ENCODE measurements at places on chromosomes 3 and 15. TPM values are rescaled to one million over a fixed set of nuclear protein-coding genes. Genes with fewer than 3 reads are reported as not detected.

DNA sequence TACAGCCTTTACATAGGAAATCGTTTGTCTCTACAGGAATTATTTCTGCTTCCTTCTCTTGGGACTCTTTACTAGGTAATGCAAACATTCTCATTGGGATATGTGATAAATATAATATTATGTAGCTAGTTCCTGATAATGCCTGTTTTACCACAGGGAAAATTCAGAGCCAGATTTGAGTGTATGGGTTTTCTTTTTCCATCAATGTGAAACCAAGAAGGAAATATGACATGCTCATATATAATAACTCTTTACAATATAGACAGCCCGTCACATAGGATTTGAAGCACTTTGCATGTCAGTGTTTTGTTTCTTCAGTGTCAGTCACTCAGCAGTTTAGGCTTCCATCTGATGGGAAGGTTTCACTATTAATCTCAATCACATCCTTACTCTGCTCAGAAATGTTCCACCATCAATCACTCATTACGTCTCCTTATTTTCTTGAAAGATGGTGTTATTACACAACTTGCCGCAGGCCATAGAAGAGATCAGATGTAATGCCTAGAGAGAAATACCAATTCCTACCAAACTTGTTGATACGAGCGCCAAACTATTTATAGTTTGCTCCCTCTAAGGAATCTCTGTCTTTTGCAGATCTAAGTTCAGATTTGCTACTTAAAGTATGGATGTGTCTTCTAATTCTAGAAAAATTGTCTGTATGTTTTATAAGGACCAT is 314.8 kb downstream of the DIPK2A start:
- DNase-seq, result no peak

- DNase-seq, result no peak
These were observed 647.1 kb downstream of the NTRK3 start for GRCh38 chr15:87609474-87609873.

DNA sequence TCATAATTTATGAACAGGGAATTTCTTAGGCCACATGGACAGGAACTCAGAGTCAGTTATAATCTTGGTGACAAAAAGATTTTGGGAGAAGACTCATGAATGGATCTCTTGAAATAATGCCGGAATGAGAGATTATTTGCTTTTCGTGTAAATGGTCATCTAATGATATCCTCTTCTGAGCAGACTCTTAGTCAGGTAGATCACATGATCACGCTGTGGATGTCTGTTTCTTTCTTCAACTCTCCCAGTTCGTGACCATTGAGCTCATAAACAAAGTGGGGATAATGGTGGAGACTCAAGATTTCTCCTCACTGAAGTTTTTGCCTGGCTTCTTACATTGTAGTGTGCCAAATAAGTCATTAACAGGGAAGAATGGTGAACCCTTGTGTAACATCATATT is 133.1 kb upstream of the CBLB start:
- DNase-seq, result no peak

DNA sequence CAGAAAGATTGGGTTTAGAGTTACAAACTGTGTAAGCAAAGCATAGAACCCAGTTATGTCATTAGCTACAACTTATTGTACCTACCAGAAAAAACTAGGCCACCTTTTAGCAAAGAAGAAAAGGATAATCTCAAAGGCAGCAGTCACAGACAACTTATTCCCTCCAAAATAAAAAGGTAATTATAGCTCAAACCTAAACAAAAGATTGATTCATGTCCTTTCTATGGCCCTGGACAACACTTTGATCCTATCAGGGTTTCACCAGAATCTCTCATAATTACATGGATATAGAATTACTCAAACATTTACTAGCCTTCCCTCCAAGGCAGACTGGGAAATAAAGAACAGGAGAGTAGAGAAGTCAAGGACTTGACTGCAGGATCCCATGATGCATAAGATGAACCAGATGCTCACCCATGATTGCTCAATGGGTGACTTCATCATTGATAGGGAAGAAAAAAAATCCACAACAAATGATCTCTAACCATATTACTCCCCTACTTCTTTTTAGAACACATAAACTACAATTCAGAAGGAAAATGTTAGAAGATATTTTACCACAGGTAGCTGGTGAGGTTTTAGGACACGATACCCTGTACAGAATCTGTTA is 17.4 kb downstream of the DET1 start:
- no peak for DNase-seq

DNA sequence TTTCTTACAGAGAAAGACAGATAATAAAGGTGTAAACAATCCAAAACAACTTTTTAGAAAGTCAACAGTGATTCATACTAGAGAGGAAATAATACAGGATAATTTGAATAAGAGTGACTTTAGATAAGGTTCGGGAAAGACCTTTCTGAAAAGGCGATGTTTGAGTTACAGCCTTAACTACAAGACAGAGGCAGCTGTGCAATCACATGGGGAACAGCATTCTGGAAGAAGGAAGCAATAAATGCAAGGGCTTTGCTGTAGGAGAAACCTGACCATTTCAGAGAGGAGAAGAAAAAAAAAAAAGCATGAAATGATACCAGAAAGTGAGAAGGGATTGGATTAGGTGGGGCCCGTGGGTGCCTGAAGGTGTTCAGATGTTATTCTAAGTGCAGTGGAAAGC is 200.6 kb upstream of the ATP11B start:
- no peak for DNase-seq

DNA sequence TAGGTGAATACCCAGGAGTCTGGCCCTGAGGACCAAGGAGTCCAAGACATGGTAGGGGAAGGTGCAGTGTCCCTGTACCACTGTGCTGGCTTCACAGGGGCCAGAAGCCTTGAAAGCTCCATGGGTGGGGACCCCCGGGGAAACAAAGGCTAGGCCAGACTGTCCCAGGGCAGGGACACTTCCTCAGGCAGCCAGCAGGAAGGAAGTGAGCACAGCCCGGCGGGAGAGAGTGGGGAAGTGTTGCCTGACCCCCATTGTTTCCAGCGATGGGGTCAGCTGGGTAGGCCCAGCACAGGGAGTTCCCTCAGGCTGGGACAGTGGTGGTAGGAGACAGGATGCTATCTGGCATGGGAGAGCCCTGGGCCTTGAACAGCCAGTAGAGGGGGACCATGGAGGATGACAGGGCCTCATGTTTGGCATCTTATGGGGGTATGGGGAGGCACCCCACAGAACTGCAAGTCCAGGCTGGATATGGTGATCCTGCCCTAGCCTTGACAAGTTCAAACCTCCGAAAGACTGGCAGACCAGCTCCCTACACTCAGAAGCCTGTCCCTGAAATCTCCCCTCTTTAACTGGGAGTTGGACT is 1.2 kb upstream of the HYAL2 start:
- DNase-seq, result no peak

The PYDC2 gene
- not detected for total RNA-seq

The TRIM69 gene
- 18.1 TPM for total RNA-seq

The LRRC58 gene
- total RNA-seq, result 26.2 TPM

The AADAC gene
- total RNA-seq, result 0.93 TPM

- no peak for DNase-seq
These were observed 41.3 kb downstream of the GLDN start for GRCh38 chr15:51382787-51383186.

The TTC23 gene
- total RNA-seq, result 18.7 TPM

The ABHD5 gene
- total RNA-seq, result 215 TPM

DNA sequence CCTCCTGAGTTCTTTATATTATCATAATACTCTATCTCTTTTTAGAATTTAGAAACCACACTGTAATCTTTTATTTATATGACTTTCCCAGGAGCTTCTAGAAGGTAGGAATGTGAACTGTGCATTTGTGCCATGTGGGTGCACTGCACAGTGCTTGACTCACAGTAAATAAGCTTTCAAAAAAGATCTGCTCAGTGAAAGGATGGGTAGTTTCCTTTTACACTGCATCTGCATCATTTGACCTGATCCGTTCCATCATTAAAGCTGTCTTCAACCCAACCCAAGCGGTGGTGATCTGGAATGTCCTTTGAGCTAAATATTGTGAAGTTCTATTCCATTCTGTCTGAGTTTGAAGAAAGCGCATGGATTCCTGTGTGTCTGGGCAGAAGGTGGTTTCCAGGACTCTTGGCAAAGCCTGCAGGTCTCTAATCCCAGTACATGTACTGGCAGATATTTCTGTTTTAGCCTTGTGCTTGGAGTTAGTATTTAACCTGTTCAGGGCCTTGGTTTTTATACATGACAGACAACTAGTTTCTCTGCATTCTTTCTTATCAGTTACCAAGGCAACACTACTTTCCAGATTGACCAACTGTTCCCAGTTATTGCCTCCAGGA is 96.7 kb downstream of the DHX30 start:
- no peak for DNase-seq

DNA sequence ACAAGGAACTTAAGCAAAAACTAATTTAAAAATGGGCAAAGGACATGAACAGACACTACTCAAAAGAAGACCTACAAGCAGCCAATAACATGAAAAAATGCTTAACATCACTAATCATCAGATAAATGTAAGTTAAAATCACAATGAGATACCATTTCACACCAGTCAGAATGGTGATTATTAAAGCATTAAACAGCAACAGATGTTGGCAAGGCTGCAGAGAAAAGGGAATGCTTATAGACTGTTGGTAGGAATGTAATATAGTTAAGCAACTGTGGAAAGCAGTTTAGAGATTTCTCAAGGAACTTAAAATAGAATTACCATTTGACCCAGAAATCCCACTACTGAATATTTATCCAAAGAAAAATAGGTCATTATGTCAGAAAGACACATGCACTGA is 482.2 kb downstream of the SQOR start:
- DNase-seq, result no peak

The NCEH1 gene
- total RNA-seq, result 17.8 TPM

- DNase-seq, result no peak
These were observed 203.9 kb downstream of the NR1D2 start for GRCh38 chr3:24149032-24149431.

- DNase-seq, result no peak
These were observed 420.8 kb upstream of the DPH6 start for GRCh38 chr15:35966781-35967180.

DNA sequence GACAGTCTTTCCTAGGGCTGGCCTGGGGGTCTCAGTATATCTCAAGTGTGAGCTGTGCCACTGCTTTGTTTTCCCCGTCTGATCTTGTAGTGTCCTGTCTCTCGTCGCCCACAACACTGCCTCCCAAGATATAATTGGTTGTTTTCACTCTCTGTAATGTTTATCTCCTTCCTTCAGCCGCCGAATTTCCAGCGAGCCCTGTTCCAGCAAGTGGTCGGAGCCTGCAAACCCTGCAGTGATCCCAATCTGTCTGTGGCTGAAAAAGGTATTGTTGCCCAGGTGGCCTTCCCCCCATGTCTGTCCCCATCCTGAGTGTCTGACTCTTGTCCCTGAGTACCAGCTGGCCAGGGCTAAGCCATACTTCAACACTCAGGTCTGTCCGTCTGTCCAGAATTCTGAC is 9.5 kb upstream of the MANF start:
- no peak for DNase-seq

DNA sequence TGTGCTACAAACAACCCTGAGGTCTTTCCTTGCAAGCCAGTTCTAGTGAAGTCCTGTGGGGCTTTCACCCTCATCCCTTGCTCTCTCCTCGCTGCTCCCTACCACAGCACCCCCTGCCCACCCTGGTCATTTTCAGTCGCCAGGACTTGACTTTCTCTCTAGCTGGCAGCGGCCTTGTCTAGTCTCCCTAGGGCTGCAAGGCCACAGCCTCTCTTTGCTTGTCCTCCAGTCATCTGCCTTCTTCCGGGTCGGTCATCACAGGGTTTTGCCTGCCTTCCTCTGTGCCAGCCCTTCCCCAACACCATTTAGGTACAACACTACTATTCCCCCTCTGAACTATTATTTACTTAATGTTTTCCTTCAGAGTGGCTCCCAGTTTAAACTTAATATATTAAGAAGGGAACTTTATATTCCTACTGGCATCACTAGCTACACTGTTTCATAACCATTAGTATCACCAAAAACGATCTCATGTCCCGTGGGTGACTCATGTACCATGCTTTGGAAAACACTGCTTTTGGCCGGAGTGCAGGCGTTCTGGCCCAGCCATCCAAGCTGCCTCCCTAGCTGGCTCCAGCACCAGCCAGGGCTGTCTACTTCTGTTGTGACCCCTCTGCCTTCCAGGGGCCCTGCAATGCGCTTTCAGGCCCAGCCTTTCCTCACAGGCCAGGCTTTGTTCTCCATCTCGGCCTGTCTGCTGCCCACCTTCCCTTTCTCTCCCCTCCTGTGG is 21.4 kb downstream of the FAH start:
- no peak for DNase-seq

DNA sequence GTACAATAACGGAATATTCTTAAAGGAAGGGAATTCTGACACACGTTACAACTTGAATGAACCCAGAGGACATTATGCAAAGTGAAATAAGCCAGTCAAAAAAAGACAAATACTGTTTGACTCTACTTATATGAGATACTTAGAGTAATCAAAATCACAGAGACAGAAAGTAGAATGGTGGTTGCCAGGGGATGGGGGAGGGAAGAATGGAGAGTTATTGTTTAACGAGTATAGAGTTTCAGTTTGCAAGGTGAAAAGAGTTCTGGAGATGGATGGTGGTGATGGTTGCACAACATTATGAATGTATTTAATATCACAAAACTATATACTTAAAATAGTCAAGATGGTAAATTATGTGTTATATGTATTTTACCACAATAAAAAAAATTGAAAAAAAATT is 112.9 kb upstream of the ARHGEF3 start:
- no peak for DNase-seq

The ZDHHC23 gene
- total RNA-seq, result 3.7 TPM

DNA sequence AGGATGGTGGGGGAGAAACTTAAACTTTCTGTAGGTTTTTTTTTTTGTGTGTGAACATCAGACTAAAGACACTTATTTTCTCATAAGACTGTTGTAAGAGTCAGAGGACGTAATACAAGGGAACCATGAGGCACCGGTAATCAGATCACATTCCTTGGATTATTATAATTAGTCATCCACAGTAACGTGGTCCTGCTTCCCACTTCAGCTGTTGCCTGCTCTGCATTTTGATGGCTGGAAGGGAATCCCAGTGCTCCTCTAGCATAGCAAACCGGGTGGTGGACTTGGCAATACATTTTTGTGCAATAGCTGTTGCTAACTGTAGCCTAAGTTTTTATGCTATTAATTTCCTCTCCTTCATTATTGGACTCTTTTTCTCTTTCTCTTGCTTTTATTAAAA is 294.8 kb downstream of the NR2F2 start:
- DNase-seq, result no peak

The FBXO40 gene
- 0.13 TPM for total RNA-seq
